COLO829 (cell line): ENCODE measurements at places on chromosomes 7 and 10.

DNA sequence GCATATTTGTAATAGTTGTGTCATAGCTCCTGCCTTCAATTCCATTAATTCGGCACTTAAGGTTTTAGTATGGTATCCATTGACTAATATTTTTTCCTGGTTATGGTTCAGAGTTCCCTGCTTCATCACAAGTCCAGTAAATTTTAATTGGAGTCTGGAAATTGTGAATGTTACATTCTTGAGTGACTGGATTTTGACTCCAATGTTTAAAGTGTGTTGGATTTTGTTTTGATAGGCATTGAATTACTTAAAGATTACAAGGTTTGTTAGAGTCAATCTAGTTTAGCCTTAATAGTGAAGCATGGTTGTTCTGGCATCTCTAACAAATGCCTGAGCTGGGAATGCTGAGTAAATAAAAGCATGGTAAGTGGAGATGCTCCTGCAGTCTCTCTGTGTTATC, 326.6 kb upstream of the IGFBP3 start:
- no peak for DNase-seq

- no peak for DNase-seq
Measured at GRCh38 chr7:76328389-76328788, 25.9 kb downstream of the HSPB1 start.

- no peak for DNase-seq
Measured at GRCh38 chr7:6168477-6168868, 104.0 kb downstream of the CYTH3 start.

- no peak for DNase-seq
Measured at GRCh38 chr7:25515633-25516275, 287.5 kb upstream of the NPVF start.

- DNase-seq: no peak
Measured at GRCh38 chr7:106572394-106573124, 88.4 kb downstream of the CCDC71L start.

- DNase-seq: no peak
Measured at GRCh38 chr10:19783721-19784120, 32.5 kb upstream of the PLXDC2 start.

DNA sequence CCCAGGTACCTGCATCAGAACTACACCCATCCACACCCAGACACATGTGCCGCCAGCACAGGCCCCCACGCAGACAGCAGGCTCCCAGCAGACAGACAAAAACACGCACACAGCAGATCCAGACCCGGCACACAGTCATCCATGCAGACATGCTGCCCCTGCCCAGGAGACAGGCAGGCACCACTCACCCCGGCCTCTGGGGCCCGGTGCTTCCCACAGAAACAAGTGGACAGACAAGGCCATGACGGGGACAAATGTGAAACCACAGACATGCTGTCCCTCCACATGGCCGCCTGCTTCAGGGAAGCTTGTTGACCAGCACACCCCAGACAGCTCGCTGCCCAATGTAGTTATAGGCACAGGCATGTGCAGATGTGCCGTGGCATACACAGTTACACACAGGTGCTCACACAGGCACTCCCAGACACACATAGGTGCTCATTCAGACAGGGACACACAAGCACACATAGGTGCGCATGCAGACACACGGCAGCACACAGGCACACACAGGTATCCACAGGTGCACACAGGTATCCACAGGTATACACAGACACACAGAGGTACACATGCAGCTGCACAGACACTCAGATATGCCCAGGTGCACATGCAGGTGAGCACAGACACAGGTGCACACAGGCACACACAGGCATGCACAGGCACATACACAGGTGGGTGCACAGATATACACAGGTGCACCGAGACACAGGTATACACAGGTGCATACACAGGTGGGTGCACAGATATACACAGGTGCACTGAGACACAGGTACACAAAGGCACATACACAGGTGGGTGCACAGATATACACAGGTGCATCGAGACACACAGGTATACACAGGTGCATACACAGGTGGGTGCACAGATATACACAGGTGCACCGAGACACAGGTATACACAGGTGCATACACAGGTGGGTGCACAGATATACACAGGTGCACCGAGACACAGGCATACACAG, 10.5 kb upstream of the SCART1 start:
- DNase-seq: no peak

DNA sequence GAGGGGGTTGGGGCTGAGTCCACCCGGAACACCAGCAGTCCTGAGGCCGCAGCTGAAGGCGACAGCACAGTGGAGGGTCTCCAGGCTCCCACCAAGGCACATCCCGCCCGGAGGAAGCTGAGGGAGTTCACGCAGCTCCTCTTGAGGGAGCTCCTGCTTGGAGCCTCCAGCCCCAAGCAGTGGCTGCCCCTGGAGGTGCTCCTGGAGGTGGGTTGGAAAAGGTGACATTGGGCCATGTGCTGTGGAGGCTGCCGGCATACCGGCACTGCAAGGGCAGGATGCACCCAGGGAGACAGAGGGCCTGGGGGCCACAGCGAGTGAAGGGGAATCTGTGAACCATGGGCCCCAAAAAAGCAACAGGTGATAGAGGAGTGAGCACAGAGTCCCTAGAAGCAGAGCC, 119.4 kb downstream of the LRRC18 start:
- DNase-seq: no peak

- DNase-seq: no peak
Measured at GRCh38 chr10:92264249-92264648, 26.6 kb downstream of the CPEB3 start.

GRCh38 chr10:113960617-113961181, 83.0 kb upstream of the ADRB1 start:
- no peak for DNase-seq

- DNase-seq: no peak
Measured at GRCh38 chr7:86785641-86786040, 141.9 kb downstream of the GRM3 start.

GRCh38 chr10:7915923-7916536, 97.7 kb downstream of the TAF3 start:
- no peak for DNase-seq

- no peak for DNase-seq
Measured at GRCh38 chr7:6057316-6058129, 26.3 kb downstream of the ANKRD61 start.

DNA sequence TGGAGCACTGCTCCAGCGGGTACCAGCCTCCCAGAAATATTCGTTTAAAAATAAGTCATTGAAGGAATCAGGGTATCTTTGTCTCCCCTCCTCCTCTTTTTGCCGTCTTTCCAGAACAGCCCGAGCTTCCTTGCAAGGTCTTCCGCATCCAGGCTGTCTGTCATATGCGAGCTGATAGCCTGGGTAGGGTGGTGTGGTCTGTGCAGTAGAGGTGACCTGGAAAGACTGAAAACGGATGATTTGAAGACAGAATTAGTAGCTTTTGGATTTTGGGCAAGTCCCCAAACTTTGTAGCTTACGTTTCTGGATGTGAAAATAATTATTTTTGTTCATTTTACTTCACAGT, 480 bp downstream of the VPS50 start:
- DNase-seq: no peak

DNA sequence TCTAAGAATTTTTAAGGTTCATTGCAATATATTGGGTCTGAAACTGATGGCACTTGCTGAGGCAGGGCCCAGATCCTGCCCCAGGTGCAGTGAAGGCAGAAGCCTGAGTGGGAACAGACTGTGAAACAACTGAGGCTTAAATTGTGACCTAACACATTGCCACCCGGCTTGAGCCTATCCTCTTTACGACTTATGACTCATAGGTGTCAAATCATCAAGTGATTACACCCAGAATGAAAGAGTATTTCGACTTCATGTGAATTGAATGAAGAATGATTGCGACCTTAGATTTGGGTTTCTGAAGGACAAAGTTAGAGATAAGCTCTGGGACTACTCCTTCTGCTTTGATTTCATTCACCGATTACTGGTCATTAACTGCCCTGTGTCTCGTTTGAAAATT, 200.9 kb downstream of the CREB5 start:
- DNase-seq: no peak

DNA sequence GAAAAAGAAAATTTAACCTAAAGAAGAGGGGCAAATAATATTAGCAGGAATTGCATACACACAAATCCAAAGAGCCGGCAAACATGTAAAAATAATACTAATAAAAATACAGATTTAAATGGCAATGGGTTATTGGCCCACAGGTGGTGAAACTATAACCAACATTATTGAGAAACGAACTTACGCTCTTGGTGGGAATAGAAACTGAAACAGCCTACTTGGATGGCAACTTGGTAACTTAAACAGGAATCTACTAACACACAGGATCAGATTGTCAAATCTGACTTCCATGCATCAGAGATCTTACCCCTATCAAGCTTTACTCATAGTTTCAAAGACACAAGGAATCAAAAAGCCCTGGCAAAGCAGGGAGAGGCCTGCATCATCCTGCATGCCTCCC, 66.5 kb downstream of the ANLN start:
- no peak for DNase-seq

DNA sequence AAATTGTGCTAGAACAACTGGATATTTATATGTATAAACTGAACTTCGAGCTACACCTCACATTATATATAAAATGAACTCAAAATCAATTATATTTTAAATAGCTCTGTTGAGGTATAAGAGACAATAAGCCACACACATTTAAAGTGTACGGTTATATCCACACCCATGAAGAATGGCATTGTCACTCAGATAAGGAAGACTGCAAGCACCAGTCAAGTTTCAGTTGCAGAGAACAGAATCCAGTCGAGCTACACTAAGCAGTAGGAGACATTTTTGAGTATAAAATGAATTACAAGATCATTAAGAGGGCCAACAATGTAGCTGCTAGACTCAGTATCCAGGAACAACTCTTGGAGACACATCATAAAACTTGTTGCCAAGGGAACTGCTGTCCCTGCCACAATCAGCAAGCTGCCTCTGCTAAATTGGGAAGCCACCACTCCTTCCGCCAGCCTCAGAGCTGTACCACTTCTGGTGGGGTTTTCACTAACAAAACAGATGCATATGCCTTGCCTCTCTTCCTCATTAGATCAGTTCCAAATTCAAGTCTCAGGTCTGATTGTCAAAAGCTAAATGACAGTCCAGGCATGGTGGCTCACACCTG, 19.6 kb upstream of the GPNMB start:
- DNase-seq: no peak

DNA sequence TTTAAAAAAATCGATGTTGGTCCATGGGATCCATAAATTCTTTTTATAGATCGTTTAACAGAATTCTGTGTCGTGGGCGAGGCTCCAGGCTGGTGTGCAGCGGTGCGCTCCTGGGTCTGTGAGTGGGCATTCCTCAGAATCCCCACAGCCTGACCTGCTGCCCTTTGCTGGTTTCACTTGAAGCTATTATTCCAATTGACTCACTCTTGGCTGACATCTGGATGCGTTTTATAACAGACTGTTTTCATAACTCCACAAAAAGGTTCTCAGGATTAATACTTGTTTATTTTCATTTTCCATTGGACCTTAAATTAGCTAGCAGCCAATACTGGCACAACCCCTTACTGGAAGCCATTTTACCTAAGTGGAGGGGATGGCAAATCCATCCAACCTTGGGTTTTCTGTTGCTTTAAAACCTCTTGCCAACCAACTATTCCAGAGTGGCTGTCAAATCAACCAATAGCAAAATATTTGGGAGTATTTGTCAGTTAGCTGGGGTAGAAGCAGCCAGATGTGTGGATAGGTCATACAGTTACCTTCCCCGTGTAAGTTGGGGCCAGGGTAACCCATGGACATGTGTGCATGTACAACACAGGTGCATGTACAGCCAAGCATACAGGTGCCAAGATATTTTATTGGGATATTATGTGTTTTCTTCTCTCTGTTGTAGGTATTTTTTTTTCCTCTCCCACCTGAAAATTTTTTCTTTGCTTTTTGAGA, 160.7 kb upstream of the ZNF32 start:
- no peak for DNase-seq

GRCh38 chr10:97426776-97427570, 982 bp downstream of the PGAM1 start:
- DNase-seq: no peak

- no peak for DNase-seq
Measured at GRCh38 chr10:43884501-43885105, 235.9 kb upstream of the ZNF32 start.

- DNase-seq: no peak
Measured at GRCh38 chr10:29021591-29021990, 267.3 kb upstream of the LYZL1 start.

- no peak for DNase-seq
Measured at GRCh38 chr7:158028290-158028941, 559.2 kb downstream of the PTPRN2 start.

DNA sequence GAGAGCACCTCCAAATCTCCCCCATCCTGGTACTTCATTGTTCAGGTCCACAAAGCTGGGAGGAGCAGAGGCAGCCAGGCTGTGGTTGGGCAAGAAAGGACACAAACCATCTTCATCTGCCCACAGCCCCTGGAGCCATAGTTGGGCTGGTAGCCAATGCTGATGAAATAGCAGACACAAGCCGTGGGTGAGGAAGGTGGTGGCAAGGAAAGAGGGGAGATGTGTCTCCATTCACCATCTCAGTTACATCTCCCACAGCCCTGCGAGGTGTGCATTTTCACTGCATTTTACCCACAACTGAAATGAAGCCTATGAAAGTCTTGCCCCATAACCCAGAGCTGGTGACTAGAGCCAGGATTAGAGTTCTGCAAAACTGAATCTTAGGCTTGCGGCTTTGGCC, 35.0 kb downstream of the PIK3AP1 start:
- DNase-seq: no peak

DNA sequence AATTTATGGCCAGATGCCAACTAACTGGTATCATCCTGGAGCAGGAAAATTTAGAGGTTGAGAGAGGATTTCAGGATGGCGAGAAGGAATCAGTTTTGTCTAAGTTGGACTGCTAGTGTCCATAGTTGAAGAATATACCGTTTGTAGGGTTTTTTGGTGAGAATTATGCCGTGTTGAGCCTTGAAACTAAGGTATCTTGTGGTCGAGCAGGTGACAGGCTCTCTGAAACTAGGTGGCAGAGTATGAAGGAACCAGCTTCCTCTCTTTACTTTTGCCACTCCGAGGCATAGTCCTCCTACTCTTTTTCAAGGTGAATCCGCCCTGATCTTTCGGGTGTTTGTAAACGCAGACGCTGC, 9.7 kb downstream of the MDFIC start:
- DNase-seq: peak; percentile 40

- no peak for DNase-seq
Measured at GRCh38 chr7:127652333-127653248, 597 bp downstream of the SND1 start.

GRCh38 chr10:30868611-30869010, 163.1 kb downstream of the ZNF438 start:
- no peak for DNase-seq

- no peak for DNase-seq
Measured at GRCh38 chr10:85459906-85460305, 906.7 kb downstream of the GRID1 start.

GRCh38 chr10:116989439-116989838, 15.5 kb downstream of the SHTN1 start:
- no peak for DNase-seq

- no peak for DNase-seq
Measured at GRCh38 chr7:76257973-76258372, 44.5 kb upstream of the HSPB1 start.

- DNase-seq: no peak
Measured at GRCh38 chr7:118580743-118581382, 356.4 kb downstream of the ANKRD7 start.

GRCh38 chr7:94301024-94301586, 93.6 kb upstream of the COL1A2 start:
- peak; percentile 86 for DNase-seq

GRCh38 chr10:116878123-116878522, 28.8 kb downstream of the ENO4 start:
- DNase-seq: no peak

- no peak for DNase-seq
Measured at GRCh38 chr10:110141871-110142635, 65.4 kb upstream of the MXI1 start.
